Activated naive CD4-positive, alpha-beta T cell treated with anti-CD3 and anti-CD28 coated beads for 36 hours (primary cell): ENCODE measurements at places on chromosomes 16 and 17.
A peak's percentile ranks its signal among the peaks of the same experiment; 100 is the strongest.

DNA sequence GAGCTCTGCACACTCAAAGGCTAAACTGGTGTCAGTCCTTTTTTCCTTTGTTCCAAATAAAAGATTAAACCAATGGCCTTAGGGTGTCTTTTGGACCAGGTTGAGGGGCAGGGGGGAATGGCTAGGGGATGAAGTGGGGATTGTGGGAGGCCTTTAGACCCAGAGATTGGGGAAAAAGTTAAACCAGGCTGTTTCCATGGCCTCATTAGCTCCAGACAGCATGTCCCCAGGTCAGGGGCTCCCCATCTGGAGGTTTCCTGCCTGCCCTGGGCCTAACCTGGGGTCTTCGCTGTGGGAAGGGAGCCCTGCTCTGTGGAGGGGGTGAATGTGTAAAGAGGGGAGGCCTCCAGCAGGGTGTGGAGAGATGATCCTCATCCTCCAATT, 10.3 kb downstream of the FKBP10 start:
- DNase-seq = no peak

DNA sequence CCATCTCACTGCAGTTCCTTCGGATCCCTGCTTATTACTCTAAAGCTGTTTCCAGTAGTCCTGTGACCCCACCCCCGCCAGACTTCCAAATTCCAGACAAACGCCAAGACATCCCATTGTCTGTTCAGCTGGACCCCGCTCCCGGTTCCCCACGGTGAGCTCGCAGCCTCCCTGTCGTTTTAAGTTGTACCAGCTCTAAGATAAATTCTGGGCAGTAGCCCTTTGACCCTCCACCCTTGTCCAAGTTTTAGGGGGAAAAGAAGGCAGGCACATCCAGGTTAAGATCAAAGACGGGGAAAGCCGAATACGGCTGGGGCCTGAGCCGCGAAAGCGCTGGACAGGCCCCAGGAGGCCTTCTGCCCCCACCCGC, 589 bp downstream of the ARL6IP1 start:
- no peak for DNase-seq

DNA sequence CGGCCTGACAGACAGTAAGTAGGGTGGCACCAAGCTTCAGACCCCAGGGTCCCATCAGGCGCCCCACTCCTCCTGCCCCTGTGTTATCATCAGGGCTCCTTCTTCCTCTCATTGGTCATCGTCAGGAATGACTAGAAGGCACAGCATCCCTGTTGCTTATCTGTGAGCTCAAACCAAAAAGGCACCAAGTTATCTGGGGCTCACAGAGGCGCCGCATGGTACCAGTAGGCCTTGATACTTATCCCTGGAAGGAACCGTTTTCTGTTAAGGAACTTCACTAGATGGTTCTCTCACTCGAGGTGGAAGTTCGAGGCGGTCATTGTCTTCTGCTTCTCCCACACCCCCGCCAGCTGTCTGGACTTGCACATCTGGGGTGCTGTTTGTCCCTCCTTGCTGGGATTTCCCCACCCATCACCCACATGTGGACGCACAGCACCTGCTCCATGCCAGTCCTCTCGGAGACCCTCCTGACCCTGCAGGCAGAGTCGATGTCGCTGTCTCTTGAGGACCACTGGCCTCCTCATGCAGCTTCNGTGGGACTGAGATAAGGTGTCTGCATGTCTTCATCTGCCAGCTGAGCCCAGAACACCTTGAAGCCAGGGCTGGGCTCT, 52.1 kb downstream of the METRNL start:
- no peak for DNase-seq

GRCh38 chr16:9885876-9886275, 296.4 kb downstream of the GRIN2A start:
- DNase-seq = no peak

- DNase-seq = no peak
These were observed 20.3 kb downstream of the MEOX1 start for GRCh38 chr17:43641416-43641815.

GRCh38 chr16:69381231-69381630, 4.6 kb downstream of the TERF2 start:
- no peak for DNase-seq

- no peak for DNase-seq
These were observed 2.1 kb upstream of the GNA13 start for GRCh38 chr17:65058593-65058992.

DNA sequence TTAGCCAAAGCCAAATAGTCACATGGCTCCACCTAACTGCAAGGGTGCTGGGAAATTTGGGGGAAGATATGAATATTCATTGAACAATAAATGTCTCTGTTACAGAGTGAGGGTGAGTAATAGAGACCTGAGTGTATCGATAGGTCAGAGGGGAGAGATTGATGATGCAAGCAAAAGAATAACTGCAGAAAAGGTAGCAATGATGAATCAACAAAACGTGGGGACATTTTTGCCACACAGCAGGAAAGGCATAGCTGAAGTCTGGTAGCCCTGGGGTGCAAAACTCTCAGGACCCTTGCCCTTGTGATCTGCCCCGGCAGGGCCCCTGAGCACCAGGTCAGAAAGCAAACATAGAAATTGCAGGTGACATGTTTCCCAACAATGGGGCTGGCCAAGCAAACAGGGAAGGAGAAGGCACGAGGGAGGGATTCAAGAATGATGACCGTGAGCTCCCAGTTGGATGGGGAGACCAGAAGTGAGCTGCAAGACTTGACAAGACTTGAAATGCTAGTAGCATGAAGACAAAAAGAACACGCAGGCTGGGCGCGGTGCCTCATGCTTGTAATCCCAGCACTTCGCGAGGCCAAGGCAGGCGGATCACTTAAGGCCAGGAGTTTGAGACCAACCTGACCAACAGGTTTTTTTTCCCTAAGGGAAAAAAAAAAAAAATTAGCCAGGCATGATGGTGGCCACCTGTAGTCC, 12.7 kb upstream of the HERPUD1 start:
- no peak for DNase-seq

GRCh38 chr17:72270273-72270924, 149.6 kb downstream of the SOX9 start:
- DNase-seq = no peak

GRCh38 chr17:76816590-76817135, 51.5 kb upstream of the MGAT5B start:
- peak; percentile 78 for DNase-seq

DNA sequence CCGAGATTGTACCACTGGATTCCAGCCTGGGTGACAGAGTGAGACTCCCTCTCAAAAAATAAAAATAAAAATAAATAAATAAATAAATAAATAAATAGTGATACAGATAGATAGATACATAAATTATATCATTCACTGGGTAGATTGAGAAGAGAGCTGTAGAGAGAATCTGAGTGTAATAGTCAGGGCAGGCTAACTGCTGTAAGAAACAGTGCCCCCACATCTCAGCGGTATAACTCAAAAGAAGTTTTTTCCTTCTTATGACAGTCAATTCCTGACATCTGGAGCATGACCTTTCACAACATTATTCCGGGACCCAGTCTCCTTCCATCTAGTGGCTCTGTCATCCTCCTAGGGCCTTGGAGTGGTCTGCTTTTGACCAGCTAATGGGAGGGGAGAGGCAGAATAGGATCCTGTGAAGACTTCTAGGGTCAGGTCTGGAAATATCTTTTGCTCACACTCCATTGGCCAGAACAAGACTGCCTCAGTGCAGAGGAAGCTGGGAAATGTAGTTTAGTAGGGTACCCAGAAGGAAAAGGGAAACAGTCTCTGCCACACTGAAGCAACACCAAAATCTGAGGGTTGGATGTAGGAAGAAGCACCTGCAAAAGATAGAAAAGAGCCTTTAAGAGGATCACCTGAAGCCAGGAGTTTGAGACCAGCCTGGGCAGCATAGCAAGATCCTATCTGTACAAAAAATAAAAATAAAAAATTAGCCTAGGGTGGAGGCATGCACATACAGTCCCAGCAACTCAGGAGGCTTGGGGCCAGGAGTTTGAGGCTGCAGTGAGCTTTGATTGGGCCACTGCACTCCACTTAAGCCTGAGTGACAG, 3.0 kb upstream of the QPRT start:
- no peak for DNase-seq

DNA sequence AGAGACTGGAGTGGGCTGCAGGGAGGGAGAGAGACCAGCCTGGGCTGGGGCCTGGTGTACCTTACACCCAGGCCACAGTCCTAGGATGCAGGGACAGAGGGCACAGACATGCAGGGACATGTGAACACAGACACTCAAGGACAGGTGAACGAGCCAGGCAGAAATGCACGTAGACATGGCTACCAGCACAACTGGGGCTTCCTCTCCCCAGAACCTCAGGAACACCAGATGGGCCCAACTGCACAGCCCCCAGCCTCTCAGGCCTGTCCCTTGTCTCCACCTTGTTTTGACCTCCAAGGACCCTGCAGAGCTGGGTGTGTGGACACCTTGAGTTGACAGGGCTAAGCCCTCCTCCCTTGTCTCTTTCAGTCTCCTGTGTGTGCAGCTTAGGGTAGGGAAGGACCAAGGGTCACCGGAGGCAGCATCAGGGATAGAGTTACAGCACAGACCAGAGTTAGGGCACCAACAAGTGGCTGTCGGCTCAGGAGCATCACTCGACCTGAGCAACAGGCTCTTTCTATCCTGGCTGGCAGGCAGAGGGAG, 9.2 kb downstream of the SEZ6 start:
- DNase-seq = no peak

- no peak for DNase-seq
These were observed 30.7 kb upstream of the CCNF start for GRCh38 chr16:2398520-2398919.

GRCh38 chr17:36879624-36880131, 57.6 kb upstream of the LHX1 start:
- DNase-seq = no peak

- DNase-seq = no peak
These were observed 575.9 kb downstream of the WWOX start for GRCh38 chr16:78675312-78675711.

GRCh38 chr17:16820161-16820877, 130.3 kb downstream of the CCDC144A start:
- DNase-seq = no peak

DNA sequence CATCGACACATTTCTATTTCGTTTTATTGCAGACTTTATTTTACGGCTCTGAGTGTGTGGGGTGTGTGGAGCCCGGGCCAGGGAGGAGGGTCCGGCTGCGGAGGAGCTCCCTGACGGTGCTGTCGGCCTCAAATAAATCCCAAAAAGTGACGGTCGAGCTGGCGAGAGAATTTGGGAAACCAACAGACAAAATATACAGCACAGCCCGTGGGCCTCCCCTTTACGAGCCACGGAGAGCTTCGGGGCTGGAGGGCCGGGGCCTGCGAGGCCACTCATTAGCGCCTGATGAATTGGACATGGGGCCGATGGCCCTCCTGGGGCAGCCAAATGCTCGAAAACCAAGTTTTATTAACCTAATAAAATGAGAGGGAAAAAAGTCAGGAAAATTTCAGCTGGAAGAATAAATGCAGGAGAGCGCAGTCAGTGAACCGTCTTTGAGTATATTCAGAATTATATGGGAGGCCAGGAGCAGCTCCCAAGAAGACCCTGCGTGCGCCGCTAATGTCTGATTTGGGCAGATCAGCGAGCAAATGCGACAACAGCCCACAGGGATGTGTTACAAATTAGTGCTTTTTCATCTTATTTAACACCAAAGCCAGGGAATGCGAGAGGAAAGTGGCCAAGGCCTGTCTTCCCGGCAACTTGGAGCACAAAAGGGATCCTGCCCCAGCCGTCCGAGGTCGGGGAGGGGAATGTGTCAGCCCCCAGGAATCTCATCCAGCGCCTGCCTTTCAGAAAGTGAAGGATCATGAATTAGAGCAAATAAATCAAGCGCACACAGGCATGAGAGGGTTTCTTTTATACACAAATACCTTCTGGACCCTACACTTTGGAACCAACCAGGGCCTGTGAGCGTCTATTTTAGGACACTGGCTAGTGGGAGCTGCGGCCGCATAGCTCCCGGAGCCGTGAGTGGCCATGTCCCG, 249.1 kb downstream of the C16orf95 start:
- DNase-seq = no peak

- no peak for DNase-seq
These were observed 194.3 kb downstream of the HS3ST3A1 start for GRCh38 chr17:13407381-13407780.

DNA sequence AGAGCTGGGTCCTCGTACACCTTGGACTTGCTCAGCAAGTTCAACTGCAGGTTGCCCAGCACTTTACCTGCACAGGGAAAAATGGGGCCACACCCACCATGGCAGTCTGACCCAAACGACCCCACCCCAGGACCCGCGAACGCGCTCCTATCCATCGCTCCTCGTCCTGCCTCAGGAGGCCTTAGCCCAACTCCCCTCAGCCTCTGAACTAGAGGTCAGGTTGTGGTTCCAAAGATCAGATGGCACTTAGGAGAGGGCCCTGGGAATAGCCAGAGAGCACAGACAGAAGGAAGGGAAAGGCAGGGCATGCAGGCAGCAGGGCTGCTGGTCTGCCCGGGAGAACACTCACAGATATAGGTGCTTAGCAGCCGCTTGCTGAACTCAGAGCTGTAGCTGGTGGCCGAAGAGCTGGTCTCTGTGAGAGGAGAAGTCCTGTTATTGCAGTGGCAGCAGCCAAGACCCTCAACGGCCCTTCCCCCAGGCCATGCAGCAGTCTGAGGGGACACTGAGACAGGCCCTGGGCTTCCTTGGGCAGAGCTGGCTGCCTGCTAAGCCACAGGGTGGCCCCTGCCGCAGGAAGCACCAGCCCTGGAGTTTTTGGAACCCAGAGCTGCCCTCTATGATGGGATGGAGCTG, 6.9 kb downstream of the ZACN start:
- no peak for DNase-seq

GRCh38 chr16:85676466-85676865, 12.3 kb downstream of the GINS2 start:
- DNase-seq = no peak

GRCh38 chr16:87734644-87735043, 31.1 kb downstream of the KLHDC4 start:
- no peak for DNase-seq

GRCh38 chr17:41967141-41967920, 736 bp downstream of the CNP start:
- peak; percentile 62 for DNase-seq

DNA sequence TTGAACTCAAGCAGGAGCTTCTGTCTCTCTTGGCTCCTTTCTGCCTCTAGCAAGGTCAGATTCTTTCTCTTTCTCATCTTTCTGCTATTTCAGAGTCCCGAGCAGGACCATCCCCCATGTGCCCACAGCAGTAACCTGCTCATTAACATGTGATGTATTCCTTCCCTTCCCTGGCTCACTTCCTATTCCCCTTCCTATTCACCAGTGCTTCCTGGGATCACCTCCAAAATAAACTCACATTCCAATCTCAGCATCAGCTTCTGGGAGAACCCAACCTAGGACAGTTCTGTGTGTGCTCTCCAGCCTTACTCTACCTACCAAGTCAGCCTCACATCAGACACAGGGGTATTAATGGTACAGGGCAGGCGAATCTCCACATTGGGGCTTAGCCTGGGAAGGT, 546.4 kb upstream of the SALL1 start:
- no peak for DNase-seq

- peak; percentile 39 for DNase-seq
These were observed 2.4 kb downstream of the ACTG1 start for GRCh38 chr17:81509972-81510784.

GRCh38 chr17:58677194-58677880, 14.5 kb downstream of the TEX14 start:
- DNase-seq = no peak

GRCh38 chr17:80962356-80963329, 29.0 kb upstream of the CHMP6 start:
- DNase-seq = no peak

GRCh38 chr16:88527186-88527936, 42.8 kb upstream of the ZC3H18 start:
- peak; percentile 66 for DNase-seq

GRCh38 chr16:73092236-73092781, 44.4 kb upstream of the ZFHX3 start:
- no peak for DNase-seq
